ENCODE measurements at places on chromosomes 7 and 10.

DNA sequence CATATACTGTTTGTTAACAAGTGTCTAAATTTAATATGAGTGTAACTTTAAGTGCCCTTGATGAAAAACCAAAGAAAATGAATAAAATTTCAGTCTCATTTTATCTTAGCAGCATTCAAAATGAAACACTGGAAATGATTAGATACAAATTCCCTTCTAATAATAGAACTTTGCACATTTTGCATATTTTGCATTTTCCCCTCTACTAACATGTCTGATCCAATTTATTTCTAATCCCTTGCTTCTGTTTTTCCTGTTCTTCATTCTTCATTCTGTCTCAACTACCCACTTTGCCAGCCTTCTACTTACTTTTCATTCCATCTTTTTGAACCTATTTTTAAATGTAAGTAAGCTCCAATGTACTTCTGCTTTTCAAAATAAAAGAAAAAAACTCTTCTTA lies 42.7 kb upstream of the SEMA3D start:
- DNase-seq = no peak

DNA sequence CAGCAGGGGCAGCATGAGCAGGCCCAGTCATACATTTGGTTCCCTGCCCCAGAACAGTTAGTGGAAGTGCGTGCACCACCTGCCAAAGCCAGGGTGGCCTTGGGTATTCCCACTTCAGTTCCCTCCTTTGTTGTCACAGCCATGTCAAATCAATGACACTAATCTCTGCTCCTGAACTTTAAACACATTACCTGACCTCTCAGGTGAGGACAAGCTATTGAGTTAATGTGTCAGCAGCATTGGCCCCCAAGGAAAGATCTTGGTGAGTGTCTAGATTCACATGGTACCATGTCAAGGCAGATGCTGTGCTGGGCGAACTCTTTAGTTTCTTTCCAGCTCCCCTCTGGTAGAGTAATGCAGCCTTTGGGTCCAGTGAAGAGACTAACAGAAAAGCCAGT lies 2.1 kb downstream of the CYP3A5 start:
- no peak for DNase-seq

DNA sequence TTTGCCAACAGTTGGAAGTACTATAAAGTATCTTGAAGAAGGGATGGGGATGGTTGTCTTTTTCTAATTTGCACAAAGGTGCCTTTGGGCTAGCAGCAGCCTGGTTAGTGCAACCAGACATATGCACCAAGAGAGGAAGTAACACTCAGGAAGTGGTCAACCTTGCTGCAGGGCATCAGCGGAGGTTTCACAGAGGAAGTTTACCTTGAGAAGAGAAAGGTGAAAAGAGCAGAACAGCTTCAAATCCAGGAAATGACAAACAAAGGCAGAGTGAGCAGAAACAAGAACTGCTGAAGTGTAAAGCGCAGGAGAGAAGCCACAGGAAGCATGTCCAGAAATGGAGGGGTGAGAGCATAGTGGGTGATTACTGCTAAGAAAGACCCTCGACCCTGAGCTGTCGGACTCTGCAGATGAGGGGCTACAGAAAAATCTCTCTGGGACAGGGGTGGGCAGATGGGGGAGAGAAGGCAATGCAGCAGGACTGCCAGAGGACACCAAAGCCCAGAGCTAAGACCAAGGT lies 66.9 kb downstream of the STK17A start:
- DNase-seq = no peak

DNA sequence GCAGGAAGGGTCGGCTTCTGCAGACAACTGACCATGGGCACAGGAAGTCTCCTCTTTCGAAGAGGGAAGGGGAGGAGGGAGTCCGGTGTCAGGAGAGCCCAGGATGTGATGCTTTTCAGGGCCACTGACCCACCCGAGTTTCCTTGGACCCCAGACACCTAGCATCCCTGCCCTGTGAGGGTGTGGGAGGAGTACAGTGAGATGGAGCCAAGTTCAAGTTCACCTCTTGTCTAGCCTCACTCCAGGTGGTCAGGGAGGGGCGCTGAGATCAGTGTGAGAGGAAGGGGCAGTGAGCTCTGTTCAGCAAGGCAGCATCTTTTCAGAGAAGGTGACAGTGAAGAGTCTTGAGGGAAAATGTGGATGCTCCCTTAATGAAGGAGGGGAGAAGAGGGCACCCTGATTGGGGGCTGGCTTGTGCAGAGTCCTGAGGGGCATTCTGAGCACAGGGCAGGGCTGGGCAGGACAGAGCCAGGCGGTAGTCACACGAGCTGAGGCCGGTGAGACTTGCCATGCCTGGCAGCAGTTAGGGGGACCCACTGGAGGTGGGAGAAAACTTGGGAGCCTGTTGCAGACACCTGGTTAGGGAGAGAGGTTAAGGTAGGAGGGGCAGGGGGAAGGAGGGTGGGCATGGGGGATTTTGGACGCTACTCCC lies 49.7 kb downstream of the ADCY1 start:
- DNase-seq = no peak

DNA sequence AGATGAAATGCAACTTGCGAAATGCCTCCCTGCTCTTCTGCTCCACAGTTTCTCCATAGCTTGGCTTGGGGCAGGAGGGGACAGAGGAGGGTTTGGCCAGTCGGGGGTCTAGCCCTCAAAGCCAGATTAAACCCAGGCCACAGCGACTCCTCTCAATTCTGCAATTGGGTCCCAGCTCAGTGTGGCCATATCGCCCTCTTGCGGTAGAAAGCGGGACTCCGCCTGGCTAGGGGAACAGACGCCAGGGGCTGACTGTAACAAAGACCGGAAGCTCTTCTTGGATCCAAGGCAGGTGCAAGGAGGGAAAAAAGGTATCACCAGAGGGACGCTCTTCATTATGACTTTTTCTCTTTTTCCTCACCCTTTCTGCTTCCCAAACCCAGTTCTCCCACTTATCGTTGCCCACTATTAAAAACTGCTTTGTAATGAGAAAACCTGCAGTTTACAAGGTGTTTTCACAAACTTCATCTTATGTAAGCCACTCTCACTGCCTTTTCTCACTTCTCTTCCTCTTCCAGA lies 36.6 kb upstream of the TNPO3 start:
- DNase-seq = peak; percentile 99

DNA sequence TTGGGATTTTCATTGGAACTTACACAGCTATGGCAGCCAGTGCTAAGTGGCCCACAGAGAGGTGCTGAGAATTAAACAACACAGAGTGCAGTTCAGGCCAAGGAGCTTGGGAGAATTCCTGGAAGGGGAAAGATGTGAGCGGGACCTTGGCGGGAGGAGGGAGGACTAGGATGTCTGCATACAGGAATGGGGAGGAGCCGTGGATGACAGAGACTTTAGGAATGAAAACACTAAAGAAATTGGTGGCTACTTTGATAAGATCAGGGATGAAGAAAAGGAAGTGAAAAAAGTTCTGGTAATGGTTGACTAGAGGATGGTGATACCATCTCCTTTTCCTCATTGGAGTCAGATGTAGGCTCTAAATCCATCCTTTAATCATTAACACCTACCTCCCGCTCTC lies 234.2 kb upstream of the FZD8 start:
- DNase-seq = peak; percentile 75

- peak; percentile 95 for DNase-seq
Observed at GRCh38 chr7:156949541-156950380, at the start of gene NOM1. NOM1 (plus strand) TSS chr7:156949712; CDS start chr7:156949738, 26 bp downstream.

- no peak for DNase-seq
Observed at GRCh38 chr10:75089634-75090033, 21.8 kb upstream of the SAMD8 start.

DNA sequence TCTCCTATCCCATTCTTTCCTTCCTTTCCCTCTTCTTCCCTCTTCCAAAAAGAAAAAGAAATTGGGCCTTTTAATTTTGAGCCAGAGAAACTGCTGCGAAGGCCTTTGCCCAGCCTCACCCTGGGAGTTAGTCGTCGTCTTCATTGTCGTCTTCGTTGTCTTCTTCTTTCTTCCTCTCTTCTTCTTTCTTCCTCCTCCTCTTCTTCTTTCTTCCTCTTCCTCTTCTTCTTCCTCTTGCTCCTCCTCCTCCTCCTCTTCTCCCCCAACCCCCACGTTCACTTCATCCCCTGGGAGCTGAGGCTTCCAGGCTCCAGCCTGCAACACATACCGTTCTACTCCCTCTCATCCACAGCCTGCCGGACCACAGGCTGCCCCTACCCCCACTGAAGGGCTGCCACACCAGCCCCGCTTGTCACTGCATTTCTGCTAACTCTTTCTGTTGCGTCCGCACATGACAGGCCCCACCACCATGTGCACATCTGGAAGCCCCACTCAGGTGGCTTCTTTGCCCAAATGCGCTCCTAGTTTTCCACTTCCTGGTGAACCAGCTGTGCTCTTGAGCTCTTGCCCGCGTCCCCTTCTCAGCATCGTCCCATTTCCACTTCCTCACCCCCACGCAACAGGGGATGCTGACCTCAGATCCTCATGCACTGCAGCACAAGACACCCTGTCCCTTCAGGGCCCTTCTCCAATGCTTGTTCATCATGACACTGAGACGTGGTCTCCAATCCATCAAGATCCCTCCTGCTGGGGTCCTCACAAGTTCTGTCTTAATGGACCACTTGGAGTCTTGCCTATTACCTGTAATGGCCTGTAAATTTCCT lies 94.9 kb upstream of the SH2B2 start:
- no peak for DNase-seq

- peak; percentile 30 for DNase-seq
Observed at GRCh38 chr10:118968482-118968881, 61.0 kb upstream of the NANOS1 start.

GRCh38 chr7:55432939-55433784 lies 68.0 kb downstream of the LANCL2 start:
- peak; percentile 67 for DNase-seq

GRCh38 chr10:129541200-129541599 lies 74.2 kb downstream of the MGMT start:
- no peak for DNase-seq

DNA sequence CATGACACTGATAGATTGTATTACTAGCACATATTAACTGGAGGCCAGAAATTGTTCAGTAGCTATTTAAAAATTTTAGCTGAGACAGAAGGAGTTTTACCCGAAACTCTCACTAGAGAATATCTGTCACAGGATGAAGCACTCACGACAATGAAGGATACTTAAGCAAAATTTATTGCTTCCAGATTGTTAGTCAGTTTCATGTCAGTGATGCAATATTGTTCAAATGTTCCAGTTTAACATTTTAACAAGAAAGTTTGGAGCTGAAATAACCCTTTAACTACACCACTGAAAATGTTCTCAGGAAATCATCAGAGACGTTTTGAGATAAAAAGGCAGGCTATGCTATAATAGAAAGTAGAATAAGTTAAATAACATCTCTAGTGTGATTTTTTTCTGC lies 15.0 kb upstream of the CADPS2 start:
- no peak for DNase-seq

DNA sequence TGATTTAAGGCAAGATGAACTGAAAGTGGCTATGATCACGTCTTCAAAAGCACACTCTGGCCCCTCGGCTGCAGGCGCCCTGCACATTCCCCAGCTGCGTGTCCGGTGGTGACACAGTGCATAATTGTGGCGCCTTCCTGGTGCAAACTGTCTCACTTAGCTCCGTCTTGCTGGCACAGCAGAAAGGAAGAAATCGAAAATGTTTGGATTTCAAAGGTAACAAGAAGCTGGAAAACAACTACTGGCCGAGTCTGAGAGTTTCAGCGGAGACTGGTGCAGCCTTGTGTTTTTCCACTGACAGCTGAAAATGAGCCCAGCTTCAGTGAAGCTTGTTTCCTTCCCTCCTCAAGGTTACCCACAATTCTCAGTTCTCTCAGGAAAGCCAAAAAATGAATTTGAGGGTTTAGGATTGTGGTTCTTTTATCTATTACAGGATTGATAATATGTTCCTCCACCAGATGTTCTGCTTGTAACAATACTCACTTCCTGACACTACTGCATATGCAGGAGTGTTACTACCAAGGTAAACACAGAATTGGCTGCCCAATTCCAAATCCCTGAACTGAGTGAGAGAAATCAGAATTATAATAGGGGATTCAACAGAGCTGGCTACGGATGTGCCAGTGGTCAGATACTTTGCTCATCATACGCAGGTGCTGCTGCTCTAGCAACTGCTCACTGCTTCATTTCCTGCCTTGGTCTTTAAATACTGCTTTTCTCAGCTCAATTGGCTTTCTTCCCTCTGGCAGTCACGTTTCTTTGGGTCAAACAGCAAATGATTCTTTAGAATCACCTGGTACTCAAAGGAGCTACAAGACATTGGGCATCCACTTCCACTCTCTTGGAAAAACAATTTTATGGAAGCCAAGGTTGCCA lies 63.7 kb downstream of the TRUB1 start:
- DNase-seq = no peak

- no peak for DNase-seq
Observed at GRCh38 chr10:100575585-100576281, 40.0 kb downstream of the HIF1AN start.

DNA sequence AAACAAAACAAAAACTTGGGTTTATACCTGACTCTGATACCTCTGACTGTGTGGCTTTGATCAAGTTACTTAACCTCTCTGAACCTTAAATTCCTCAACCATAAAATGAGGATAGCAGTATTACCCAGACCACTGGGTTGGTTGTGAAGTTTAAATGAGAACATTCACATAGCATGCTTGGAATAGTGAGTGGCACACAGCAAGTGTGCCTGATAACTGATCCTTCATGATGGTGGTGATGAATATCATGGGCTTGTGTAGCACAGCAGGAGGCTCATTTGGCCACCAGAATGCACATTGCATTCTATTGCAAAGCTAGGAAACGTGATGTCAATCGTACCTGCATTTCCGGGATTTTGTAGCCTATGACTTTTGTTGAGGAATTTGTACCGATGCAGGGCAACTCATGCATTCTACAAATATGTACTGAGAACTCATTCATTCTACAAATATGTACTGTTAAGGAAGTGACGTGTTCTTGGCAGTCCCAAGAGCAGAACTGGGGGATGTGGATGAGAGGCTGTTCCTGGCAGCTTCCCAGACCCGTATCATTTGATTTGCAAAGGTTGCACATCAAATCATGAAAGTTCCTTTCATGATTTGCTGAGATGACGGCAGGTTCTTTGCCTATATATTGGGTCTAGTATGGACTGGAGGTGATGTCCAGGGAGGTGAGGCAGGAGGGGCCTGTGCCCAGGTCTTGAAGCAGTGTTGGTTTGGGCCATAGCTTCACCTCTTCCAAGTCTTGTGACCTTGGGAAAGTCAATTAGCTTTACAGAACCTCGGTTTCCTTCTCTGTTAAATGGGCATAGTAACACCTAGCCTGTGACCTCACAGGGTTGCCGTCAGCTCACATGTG lies 94.6 kb upstream of the SMNDC1 start:
- DNase-seq = no peak
